ENCODE measurements at places on chromosomes 4 and X.

- DNase-seq = no peak
Observed at GRCh38 chr4:112325530-112325929, 28.4 kb downstream of the ALPK1 start.

DNA sequence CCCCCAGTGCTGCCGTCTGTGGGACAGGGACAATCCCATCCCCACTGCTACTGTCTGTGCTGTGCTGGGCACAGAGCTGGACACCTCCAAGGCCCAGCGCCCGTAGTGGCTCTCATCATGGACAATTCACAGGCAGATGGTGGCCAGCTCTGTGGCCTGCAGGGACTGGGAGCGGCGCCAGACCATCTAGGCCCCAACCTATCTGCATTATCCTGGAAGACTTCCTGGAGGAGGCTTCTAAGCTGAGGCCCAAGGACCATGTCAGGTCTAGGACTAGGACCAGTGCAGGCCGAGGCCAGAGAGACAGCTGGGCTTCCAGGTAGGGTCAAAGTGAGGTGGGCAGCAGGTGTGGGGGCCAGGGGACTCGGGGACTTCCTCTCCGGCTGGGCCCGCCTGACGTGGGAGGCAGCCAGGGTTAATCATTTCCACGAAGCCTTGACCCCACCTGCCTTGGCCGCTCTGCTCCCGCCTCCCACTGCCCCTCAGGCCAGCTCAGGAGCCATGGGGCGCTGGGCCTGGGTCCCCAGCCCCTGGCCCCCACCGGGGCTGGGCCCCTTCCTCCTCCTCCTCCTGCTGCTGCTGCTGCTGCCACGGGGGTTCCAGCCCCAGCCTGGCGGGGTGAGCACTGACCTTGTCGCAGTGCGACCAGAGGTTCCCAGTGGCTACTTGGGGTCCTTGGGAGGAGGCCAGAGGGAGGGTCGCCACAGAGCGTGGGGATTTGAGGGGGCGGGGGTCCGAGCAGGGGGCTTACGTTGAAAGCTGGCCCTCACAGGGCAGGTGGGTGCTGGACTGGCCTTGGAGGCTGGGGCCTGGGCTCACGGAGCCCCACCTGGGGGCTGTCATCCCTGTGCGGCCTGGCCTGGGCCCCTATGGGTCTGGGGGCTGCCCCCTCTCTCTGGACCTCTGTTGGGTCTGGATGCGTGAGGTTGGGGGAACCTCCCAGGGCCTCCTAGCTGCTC, at the start of gene HGFAC:
Gene HGFAC, plus strand, starts transcription at position 468 of the 959 bp plus-strand sequence. Its CDS starts 34 bp downstream, at position 502.
- DNase-seq = no peak

DNA sequence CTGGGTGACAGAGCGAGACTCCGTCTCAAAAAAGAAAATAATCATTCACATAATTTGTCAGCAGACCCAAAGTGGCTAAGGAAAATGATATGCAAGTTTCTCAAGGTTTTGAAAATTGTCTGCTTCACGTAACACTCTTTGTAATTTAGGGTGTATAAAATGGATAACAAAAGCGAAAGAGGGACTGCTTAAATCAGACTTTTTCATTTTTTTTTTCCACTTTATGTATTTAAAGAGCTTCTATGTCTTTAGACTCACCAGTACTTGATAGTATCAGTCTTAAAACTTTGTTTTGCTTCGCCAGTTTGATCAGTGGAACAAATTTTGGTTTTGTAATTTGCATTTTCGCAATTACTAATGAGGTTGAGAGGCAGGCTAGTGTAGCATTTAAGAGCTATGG, 34.6 kb downstream of the USP9X start:
- DNase-seq = no peak

DNA sequence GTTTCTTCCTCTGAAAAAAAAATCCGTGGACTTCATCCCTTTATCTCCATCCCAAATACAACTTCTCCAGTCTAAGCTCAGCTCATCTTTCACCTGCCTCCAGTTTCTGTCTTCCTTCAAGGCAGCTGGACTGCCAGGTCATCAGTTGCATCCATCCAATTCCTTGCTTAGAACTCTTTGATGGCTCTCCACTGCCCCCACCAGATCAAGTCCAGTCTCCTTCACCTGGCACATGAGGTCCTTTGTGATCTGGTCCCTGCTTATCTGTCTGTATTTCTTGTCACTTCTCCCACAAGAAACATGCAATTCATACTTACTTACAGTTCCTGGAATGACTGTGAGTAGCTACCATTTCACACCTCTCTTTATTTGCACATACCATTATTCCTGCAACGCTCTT, 33.8 kb downstream of the OTUD6A start:
- no peak for DNase-seq

DNA sequence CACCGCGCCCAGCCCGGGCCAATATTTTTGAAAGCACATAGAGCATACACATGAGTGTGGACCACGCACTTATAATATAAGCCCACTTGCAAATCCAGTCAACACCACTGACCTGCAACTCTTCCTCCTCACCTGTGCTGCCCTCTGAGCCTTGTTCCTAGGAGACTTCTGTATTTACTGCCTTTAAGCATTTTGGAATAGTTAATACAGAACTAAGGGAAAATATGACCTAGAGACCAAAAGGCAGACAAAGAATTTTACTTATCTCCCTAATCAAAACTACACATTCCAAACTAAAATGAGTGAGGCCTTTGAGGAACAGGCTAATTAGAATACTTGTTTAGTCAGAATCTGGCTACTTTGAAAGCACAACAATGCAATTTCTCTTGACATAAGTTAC, 89.1 kb downstream of the RELL1 start:
- DNase-seq = no peak

- DNase-seq = no peak
Observed at GRCh38 chr4:38982361-38983095, 49.7 kb downstream of the TMEM156 start.

- no peak for DNase-seq
Observed at GRCh38 chr4:145435646-145436045, 46.0 kb upstream of the SMAD1 start.

DNA sequence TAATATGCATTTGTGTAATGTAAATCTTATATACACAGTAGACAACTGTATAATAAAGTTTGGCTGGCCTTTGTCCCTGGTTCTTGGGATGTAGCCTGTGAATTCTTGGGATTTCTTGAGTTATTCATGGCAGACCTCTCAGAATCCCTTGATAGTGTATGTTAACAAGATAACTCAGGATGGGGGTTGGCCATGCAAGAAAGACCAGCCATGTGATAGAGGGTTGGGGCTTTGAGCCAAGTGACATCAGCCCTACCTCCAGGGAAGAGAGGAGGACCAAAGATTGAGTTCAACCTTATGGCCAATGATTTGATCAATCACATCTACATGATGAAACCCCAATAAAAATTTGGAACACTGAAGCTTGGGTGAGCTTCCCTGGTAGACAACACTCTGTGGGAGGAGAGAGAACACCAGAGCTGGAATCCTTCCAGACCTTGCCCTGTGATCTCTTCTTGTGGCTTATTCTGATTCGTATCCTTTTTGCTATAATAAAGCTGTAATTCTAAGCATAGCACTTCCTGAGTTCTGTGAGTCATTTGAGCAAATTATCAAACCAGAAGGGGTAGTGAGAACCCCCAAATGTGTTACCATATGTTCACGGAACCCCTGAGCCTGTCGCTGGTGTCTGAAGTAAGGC, 11.3 kb downstream of the SLC2A9 start:
- DNase-seq = no peak

DNA sequence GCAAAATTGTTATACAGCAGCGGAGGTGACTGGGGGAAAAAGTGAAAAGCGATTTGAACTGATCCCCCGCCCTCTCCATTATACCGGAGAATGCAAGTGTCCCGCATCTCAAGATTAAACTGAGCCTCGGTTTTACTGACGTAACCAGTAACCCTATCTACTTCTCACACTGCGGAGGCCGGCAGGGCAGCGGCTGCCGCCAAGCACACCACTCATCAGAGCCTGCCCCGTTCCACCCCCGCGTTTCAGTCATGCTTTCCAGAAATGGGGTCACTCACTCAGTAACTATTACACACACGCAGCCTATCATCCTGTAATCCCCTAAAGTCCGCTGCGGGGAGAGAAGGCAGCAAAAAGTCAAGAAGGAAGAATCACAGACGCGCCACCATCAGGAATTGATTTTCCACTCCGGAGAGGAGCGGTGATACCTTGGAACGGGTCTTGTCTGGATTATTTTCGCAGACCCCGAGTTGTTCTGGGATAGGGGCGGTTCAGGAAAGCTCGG, 1.4 kb downstream of the RPS6KA3 start:
- no peak for DNase-seq

DNA sequence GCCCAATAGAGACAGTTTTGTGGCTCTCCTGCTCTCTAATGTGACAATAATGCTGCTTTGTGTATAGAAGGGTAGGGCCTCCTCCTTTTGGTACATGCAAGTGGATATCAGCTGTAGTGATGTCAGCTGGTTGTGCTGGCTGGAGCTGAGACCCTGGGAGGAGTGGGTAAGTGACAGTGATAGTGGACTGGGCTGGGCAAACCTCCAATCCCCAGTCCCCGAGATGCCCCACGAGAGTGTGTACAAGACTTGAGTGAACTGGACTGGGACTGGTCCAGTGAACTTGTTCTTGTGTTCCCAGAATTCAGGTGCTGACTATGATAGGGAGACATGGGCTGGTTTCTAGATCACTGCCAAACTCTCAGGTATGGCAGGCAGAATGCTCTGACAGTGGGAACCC, 583.6 kb upstream of the PCDH10 start:
- no peak for DNase-seq

Measured in NCI-H1417 treated with DMSO at 0.1 percent for 48 hours (cell line).